ENCODE measurements at places on chromosomes 7 and 10.

DNA sequence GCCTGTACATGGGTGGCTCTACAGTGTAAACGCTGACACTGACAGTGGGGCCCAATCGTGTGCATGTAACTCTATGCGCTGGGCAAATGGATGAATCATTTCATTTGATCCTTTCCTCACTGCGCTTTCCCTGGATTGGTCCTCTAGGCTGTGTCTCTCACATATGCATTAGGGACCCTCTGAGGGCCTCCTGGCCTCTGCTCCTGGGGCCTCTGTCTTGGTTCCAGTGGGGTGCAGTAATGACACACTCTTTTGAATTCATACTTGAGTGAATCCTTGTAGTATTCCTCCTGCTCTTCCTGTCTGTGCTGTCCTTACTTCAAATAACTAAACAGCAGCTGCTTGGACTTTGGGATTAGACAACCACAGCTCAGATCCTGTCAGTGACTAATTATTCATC is 176.5 kb upstream of the ADO start:
- DNase-seq: no peak

DNA sequence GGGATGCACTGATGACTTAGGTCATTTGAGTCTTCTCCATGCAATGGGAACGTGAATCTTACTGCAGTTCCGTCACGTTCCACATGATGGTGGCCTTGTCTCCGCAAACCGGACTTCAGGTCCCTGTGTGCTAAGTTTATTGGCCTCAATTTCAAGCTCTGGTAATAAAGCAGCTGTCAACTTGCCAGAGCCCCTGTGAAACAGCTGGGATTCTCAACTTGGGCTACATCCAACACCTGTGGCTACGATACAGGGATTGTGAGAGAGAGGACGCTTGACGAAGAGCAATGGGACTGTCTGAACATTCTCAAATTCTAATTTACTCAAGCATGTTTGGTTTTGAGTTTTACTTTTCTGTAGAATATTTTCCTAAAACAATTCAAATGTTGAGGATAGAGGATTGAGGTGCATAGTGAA is 174.2 kb downstream of the PTN start:
- peak; percentile 18 for DNase-seq

DNA sequence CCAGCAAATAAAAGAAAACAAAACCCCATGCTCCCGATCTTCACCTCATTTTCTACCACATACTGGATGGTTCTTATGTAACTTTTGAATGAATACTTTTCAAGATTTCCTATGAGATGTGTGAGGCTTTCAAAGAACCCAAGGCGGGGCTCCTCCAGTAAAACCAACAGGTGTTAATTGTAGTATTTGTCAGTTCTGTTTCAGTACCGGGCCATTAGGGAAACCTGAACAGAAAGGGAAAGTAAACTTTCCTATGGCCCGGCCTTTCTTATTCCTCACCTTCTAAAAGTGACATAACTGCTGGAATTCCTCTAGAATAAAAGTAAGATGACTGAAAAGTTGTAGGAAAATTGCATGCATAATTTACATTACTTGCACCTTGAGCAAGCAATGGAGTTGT is 672.9 kb downstream of the MAGI2 start:
- no peak for DNase-seq

DNA sequence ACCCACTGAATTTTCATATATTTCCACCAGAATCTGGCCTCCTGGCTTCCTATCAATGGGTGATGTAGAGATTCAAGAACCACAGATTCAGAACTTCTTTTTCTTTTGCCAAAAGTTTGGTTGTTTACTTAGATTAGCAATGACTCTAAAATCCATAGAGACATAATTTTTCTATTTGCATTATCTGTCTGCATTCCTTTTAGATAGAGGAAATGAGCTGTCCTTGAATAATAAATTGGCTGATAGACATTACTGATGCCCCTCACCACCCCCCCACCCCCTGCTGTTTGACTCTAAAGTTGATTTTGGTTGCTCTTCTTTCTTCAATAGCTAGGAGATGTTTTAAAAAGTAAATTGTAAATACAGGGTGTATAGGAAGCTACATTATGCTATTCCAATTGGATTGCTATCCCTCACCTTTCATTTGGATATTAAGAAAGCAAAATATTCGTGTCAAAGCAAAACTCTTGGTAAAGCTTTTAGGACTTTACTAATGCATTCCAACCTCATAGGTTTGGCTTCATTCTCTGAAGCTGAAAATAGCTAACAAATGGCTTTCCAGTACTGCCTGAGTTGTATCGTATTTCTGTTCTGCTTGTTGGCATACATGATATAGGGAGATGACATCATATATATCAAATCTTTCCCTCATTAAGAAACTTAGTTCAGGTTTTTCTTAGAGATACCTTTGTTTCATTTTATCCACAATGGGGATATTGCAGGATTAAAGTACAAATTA is 606.0 kb downstream of the ARL4A start:
- no peak for DNase-seq

DNA sequence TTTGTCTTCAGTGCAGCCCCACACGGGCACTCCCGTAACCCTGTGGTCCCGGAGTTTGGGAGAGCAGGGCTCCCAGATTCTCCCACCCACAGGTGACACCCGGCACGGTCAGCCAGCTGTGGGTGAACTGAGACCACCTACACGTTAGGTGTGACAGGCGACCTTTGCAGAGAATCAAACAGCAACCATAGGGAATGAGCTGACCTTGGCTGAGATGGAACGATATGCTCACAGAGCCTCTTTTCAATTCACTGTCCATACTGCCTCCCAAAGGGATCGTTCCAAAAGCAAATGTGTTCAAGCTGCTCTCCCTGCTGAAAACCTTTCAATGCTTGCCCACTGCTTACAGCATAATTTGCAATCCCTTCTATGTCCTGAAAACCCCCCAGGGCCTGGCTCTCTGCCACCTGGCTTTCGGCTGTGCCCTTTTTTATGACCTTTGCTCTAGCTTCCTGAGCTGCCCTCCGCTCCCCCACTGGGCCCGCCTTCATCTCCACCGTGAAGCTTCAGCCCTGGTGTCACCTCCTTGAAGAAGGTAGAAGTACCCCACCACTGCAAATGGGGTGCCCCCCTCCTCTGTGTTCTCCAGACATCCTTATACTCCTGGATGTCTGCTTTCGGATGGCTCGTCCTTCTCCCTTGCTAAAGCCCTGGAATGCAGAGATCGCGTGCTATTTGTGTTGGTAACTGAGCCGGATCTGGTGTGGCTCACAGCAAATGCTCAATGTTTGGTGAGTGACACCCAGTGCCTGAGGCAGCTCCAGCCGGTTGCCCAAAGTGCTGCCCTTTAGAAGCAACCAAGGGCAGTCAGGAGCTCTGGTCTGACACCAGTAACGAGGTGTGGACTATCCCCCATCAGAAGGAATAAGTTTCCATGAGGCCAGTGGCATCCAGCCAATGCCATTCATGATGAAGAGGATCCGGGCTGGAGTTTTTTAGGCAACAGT is 90.4 kb downstream of the KIAA1549 start:
- DNase-seq: no peak

Data from lung microvascular endothelial cell (primary cell).